ENCODE measurements at places on chromosomes 1 and 21.

- DNase-seq, result no peak
These were observed 4.6 kb upstream of the KCNA2 start for GRCh38 chr1:110610696-110611286.

DNA sequence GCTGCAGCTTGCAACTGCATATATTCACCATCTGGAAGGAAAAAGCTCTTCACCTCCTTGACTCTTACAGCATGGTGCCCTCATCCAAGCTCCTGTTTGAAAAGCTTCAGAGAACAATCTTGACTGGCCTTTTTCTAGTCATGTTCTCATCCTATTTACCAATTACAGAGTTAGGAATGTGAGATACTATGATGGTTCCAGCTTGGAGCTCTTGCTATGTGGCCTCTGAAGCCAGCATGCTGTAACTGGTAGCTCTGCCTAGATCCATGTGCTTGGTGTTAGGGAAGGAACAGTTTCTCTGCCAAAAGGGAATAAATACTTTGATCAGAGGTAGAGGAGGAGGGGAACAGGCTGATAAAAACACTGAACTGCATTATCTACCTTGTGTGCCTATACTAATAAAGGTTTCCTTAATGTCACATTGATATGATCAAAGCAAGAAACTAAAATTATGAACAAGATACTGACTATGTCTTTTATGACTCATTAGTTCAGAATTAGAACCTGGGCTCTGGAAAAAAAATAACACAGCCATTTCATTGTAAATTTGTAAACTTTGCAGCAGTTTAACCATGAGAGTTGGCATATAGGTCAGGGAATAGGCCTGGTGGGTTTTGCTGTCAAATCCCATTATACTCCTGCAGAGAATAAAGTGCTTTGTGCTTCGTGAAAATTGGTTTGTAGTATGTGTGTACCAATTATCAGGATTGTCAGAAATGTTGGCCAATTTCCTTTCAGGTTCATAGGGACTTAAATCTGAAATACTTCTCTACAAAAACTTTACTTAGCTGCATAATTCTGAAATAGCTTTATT, 92.7 kb downstream of the LEPR start:
- DNase-seq, result no peak

DNA sequence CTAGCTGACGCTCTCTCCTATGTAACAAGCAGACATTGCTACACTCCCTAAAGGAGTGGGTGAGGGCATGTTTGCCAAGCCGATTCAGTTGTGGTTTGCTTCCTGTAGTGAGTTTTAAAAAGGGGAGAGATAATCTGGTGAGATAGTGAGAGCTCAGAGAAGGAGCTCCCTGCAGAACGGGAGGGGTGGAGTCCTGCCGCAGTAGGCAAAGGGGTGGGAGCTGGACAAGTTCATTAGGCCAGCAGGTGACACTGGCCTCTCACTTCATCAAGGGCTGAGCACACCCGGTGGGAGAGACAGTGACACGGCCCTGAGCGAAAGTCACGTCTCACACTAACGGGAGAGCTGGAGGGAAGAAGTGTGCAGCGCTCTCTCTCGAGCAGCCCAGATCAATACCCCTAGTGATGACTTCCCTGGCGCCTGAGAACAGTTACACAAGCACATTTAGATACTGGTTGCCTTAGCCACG, 144.0 kb upstream of the CD34 start:
- no peak for DNase-seq

DNA sequence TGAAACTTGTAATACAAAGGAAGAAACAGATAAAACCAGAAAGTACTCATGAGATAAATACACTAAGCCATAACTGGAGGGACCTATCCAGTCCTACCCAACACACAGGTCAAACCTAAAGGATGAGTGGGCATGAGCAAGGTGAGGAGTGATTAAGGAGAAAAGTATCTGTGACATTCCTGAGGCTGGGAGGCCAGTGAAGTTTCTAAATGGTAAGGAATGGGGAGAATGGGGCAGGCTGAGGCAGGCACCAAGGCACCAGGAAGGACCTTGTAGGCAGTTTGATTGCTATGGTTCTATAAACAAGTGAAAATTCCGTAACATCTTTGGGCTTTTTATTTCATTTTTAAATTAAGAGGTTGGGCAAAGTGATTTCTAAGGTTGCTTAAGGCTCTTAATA, 10.4 kb downstream of the DDX59 start:
- no peak for DNase-seq

DNA sequence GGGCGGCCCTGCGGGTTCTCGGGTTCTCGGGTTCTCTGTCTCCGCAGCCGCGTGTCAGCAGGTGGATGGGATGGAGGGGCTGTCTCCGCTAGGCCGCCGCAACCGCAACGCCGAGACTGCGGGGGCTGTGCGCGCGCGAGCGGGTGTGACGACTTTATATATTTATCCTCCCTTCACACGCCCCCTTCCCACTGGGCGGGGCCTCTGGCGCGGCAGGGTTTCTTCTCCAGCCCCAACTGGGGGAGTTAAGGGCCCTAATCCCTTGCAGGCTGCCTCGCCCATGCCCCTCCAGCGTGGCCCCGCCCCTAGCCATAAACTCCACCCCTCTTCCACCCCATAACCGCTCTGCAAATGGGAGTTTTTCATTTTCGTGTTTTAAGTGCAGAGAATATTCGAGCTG, 3.4 kb downstream of the IGSF21 start:
- no peak for DNase-seq

GRCh38 chr21:42561762-42562650, 48.4 kb downstream of the SLC37A1 start:
- no peak for DNase-seq

GRCh38 chr1:153465811-153466636, 5.6 kb upstream of the S100A7 start:
- DNase-seq, result peak; percentile 61

DNA sequence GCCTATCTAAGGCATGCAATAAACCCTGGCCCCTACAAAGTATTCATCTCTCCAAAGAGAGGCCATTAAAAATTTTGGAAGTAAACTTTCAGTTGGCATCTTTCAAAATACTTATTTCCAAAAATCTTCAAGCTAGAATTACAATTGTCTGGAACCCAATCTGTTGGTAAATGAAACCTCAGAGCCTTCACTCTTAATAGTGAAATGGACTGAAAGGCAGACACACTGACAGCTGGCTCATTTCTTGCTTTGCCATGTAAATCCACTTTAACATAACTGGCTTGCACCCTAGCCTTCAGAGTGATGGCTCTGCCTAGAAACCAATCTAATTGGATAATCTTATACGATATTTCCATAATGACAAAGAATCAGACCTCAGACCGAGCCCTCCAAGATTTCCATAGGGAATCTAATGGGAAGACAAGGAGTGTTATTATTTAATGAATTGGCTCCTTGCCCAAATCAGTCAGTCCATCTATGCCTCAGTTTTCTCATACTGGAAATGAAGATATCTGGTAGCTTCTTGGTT, 9.2 kb upstream of the PALMD start:
- DNase-seq, result no peak

DNA sequence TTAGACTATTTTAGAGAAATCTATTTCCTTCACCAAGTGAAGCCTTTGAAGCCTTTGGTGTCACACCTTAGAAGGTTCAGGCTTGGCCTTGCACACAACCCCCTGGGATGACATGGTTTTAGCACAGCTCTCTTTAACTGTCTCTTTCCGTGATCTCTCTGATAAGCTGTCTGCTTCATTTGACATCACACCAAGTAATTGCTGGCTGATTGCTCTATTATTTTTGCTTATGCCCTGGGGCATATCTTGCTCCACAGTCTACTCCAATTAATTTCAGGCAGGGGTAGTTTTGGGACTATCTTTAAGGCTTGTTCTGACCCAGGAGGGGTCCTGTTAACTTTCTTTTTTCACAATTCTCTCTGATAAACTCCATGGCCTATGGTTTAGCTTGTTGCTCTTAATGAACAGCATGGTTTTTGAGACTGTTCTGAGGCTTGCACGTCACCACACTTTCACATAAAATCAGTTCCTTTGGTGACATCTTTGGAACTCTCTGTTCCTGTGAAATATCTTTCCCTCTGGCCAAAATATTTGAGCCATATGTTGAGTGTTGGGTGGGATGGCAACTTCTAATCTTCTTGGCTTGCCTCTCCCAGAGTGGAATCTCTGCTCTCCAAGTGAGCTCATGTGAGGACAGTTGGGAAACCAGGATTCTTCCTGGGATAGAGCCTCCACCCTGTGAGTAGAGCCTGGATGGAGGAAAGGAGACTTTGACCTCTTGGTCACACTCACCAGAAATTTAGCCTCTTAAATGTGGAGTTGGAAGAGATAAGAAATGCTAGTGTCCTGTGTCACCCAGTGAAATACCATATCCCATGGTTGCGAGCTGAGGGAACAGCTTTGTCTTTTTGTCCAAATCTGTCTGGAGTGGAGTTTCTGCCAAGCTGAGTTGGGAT, 63.6 kb downstream of the MAP3K21 start:
- DNase-seq, result no peak

DNA sequence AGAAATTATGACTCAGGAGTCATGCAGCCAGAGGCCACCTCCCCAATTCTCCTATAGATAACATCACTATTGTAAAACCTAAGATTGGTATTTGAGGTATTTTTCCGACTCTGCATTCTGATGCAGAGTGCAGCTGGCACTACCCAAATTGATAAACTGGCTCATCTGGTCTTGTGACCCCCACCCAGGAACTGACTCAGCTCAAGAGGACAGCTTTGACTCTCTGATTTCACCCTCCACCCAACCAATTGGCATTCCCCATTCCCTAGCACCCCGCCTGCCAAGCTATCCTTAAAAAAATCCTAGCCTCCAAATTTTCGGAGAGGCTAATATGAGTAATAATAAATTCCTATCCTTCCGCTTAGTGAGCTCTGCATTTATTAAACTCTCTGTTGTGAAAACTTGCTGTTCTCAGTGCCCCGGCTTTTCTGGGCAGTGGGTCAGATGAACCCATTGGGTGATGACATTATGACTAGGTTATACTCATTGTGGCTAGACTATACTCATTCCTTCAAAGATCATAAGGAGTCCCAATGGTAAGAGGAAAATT, 39.4 kb upstream of the EPS15 start:
- DNase-seq, result no peak

GRCh38 chr1:99731384-99731783, 35.1 kb downstream of the FRRS1 start:
- DNase-seq, result no peak

- no peak for DNase-seq
These were observed 96.9 kb downstream of the LPAR3 start for GRCh38 chr1:84795966-84796600.

GRCh38 chr1:61287734-61288133, 205.4 kb downstream of the NFIA start:
- no peak for DNase-seq

DNA sequence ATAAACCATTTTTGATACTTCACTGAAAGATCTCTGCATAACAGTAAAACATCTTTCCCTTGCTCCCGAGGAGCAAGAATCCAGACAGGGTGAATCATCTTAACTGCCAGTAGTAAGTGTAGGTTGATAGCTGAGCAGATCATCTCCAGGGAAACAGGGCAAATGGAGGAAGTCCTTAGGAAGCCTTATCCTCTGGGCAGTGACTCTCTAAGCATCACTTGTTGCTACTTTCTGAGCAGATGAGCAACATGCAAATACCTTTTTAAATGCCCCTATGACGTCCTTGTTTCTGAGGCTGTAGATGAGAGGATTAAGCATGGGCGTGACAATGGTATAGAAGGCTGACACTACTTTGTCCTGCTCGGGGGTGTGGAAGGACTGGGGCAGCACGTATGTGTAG, 8.9 kb downstream of the OR2T11 start:
- DNase-seq, result no peak

- no peak for DNase-seq
These were observed 45.4 kb downstream of the PLEKHA6 start for GRCh38 chr1:204314171-204314892.

DNA sequence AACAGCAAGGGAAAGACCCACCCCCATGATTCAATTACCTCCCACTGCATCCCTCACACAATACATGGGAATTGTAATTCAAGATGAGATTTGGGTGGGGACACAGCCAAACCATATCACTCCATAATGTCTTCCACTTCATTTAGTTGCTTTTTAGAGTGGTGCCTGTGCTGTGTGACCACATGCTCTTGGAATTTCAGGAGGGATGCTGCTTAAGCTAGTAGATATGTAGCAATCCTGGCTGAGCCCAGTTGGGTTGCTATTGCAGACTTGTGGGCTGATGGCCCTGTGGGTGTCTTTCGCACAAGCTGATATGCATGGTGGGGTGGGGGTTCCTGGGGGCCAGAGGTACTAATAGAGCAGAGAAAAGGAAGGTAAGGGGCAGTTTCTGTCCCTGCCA, 160.4 kb upstream of the SYT6 start:
- DNase-seq, result no peak

GRCh38 chr1:33473900-33474299, 1.5 kb downstream of the ZSCAN20 start:
- DNase-seq, result no peak

GRCh38 chr1:200366577-200367253, 43.1 kb downstream of the ZNF281 start:
- no peak for DNase-seq

DNA sequence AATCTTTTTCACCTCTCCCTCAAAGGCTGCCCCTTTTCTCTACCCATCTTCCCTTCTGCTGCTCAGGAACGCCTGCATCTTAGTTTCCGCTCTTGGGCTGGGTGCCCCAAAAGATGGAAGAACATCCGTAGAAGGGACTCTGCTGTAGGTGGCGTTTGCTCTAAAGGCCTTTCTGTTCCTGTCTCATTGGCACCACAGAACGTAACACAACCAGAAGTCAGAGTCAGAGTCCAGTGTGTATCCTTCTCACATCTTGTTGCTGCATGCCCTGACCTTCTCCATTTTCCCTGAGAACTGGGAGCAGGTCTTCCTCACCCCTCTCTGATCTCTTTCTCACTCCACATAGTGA, 103.3 kb downstream of the RNF220 start:
- DNase-seq, result no peak

GRCh38 chr1:33085332-33085731, 4.4 kb downstream of the AZIN2 start:
- DNase-seq, result no peak

DNA sequence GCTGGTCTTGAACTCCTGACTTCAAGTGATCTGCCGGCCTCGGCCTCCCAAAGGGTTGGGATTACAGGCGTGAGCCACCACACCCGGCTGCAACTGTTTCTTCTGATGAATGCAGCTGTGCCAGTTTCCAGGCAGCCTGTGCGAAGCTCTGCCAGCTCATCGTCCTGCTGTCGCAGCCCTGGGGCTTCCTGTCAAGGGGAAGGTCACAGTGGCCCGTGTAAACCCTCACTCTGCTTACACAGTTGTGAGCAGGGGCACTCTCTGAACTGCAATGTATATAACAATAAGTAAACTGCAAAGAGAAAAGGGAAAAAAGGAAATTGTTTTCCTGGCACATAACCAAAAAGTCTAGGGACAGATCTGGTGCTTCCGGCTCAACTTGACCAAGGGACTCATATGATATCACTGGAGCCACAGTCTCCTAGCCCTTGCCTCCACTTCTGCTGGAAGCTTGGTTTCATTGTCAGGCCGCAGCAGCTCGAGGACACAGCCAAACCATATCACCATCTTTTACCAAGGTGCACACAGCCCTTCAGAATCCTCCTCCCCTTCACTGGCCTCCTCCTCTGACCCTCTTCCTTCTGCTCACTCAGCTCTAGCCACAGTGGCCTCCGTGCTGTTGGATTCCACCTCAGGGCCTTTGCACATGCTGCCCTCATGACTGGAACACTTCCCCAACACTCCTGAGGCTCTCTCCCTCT, 22.8 kb upstream of the LBR start:
- DNase-seq, result no peak

- no peak for DNase-seq
These were observed 64.9 kb upstream of the GNG12 start for GRCh38 chr1:67898033-67898726.

Data from liver (tissue), 10 donors.